HS-27A (cell line): ENCODE measurements at places on chromosomes 3 and 15.

DNA sequence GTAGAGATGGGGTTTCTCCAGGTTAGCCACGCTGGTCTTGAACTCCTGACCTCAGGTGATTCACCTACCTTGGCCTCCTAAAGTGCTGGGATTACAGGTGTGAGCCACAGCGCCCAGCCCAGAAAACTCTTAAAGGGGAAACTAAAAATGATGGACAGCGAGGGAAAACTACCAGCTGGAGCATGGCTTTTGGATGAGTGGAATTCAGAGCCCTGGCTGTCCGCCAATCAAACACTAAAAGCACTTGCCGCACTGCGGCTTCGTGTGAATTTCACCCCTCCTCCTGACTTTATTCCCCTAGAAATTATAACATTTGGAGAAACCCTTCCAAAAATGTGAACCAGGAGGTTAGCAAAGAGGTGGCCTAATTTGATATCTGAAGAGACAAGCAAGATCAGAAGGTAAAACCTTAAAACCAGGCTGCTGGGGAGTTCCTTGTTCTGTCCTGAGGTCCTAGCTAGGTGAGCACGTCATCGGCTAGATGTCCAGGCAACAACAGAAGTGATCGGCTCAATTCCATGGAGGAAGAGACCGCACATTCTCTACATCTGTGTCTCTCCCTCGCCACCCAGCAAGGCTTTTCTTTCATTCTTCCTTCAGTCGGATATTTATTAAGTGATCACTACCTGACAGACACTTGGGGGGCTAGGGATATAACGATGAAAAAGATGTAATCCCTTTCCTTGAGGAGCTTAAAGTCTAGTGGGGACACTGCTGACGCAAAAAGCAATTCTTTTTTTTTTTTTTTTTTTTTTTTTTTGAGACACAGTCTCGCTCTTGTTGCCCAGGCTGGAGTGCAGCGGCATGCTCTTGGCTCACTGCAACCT lies 1.7 kb downstream of the TM4SF19 start:
- DNase-seq = no peak

DNA sequence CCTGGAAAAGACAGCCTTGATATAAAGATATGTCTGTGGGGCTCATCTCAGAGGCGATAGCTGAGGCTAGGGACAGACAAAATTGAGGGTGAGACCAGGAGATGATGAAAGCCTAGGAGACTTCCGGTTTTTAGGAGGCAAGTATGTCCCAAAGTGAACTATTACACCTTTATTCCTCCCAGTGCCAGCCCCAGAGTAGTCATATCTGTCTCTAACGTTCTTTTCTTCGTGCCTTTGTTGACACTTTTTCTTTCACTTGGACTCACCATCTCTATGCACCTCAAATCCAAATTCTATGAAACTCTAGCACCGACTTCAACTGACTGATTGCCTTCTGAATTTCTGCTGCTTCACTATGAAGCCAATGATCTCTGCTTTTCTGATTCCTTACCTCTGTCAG lies 93.8 kb upstream of the RASGRP1 start:
- DNase-seq = no peak

DNA sequence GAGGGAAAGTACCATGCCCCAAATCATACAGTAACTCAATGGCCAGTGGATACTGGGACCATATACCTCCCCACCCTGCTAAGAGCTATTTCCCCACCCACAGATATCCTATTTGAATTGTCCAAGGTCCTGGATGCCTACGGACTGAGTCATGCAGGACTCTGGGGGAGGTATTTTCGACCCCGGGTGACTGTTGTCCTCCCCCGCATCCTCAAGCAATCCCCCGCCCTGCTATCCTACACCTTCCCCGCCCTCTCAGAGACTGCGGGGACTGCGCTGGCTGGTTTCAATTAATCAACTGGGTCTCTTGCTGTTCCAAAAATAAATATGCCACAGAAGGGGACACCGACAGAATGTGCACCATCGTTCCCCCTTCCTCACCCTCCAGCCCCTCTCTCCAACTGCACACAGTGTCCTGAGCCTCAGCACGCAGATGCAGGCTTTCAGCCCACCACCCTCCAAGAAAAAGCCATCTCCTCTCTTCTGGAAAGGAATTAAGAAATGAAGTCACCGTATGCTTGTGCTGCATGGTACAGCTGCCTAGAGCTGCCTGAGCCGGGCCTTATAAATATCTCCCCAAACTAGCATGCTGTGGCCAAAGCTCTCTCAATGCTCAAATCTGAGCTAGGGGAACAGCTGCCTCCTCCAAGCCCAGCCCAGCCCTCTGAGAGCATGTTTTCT lies 8.1 kb downstream of the CAV3 start:
- DNase-seq = peak; percentile 91

GRCh38 chr3:111737706-111738086 lies 121.4 kb upstream of the PHLDB2 start:
- DNase-seq = no peak

GRCh38 chr3:140924097-140924873 lies 17.4 kb upstream of the SLC25A36 start:
- no peak for DNase-seq

DNA sequence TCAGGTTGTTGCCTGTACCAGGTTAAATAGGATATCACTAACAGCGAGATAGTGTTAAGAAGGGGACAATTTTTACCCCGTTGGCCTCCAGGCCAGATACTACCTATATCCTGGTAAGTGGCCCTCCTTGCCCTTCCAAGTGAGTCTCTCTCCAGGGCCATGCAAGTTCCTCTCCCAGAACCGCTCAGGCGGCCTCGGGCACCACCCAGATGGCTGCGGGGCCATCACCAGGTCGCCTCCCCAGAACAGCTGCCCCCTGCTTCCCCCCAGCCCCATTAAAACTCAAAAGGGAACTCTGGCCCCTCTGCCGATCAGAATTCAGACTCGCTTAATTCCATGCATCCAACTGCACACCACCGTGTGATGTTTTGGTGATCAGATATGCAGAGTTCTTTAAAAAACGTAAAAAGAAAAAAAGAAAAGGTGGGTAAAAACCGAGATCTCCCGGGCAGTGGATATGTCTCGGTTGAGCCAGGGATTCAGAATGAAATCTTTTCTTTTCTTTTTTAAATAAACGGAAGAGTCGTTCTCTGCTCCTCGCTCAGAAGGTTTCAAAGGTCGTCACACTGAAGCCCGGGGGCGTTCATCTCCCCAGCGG lies 1.9 kb upstream of the TRIM71 start:
- DNase-seq = no peak

DNA sequence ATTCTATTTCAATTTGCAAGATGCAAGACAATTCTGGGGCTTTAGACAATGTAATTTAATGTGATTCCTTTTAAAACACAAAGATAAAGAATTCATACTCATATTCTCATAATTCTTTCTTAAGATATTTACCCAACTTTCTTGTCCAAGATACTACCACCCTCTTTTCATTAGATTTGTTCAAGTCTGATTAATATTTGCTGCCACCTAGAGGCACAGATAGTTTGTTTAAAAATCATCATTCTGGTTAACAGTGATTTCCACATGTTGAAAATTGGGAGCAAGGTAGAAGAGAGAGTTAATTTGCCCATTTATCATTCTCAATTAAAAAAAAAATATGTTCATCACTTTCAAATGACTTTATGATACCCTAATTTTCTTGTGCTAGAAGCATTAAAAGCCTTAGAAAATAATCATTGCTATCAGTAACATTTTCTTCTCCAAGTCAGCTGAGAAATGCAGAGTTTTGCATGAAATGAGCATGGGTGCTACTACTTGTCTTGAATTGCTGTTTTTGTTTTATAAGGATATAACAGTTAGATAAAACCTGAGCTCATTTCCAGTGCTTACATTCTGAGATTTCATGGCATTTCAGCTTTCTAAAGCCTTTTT lies 11.6 kb downstream of the TAMM41 start:
- no peak for DNase-seq

GRCh38 chr3:65265942-65266590 lies 578.3 kb upstream of the ADAMTS9 start:
- DNase-seq = no peak

DNA sequence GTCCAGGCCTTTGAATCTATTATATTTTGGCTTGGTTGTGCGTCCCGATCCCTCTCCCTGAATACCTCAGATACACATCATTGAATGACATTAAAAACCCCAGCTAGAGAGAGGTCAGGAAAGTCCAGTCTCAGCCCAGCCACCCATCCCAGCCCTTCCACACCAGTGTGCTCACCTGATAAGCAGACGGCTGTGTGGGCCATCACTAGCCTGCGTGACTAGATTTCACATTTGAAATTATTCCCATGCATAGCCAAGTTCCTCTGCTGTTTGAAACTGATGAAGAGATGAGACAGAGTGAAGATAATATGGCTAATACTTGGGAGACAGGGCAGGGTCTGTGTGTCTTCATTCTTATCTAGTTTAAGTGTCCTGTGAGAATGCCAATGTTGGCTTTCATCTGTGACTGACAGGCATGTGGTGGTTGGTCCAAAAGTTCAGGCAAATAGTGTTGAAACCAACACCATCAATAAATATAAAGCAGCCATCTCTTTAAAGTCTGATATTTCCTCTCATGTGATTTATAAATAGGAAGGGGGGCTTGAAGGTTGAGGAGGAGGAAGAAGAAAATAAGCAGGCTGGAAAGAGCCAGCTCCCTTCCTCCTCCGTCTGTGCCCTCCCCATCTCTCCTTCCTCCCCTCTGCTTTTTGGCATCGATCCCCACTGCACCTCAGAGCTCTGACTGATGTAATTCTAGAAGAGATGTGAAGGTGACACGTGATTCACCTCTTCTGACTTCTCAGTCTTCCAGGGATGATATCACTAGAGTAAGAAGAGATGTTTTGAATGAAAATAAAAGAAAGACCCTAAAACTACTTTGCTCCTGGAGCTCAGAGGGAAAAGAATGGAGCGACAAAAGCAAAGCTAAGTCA lies 5.1 kb downstream of the FAM43A start:
- DNase-seq = no peak

- no peak for DNase-seq
Observed at GRCh38 chr3:58353722-58354553, 21.2 kb downstream of the PXK start.

- no peak for DNase-seq
Observed at GRCh38 chr15:65048241-65048640, 3.1 kb downstream of the SLC51B start.

GRCh38 chr15:41850482-41851166 lies 12.0 kb downstream of the PLA2G4B start:
- DNase-seq = no peak

GRCh38 chr3:160394009-160394392 lies 5.0 kb downstream of the IFT80 start:
- no peak for DNase-seq

DNA sequence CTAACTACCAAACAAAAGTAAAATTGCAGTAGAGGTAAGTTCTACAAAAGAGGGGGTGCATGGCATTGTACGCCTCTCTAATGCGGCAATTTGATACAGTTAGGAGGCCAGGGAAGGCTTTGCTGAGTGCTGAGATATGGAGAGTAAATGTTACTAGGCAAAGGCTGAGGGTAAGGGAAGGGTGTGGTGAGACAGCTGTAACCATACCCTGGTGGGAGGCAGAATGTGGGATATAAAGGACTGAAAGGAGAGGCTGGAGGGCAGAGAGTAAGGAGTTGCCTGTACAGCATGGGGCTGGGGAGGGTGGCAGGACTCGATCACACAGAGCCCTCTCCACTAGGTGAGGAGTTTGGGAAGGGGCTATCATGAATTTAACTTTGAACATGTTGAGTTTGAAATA lies 106.3 kb downstream of the PDCD6IP start:
- DNase-seq = no peak

GRCh38 chr3:152978152-152978551 lies 143.2 kb downstream of the P2RY1 start:
- no peak for DNase-seq

DNA sequence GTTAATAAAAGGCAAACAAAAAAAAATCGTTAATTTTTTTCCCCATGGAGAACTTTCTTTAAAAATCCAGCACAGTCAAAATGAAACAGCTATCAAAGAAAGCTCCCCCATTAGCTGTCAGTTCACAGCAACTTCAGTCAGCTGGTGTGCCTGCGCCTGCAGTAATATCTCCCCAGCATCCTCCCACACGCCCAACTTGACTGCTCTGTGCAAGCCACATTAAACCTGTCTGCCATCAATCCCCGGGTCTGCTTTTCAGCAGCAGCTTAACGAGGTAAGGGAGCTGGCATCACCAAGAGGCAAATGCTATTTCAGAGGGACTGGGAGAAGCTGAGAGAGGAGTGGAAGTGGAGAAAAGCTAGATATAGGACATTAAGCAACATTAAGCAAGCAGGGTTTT lies 337.5 kb downstream of the GAP43 start:
- no peak for DNase-seq

DNA sequence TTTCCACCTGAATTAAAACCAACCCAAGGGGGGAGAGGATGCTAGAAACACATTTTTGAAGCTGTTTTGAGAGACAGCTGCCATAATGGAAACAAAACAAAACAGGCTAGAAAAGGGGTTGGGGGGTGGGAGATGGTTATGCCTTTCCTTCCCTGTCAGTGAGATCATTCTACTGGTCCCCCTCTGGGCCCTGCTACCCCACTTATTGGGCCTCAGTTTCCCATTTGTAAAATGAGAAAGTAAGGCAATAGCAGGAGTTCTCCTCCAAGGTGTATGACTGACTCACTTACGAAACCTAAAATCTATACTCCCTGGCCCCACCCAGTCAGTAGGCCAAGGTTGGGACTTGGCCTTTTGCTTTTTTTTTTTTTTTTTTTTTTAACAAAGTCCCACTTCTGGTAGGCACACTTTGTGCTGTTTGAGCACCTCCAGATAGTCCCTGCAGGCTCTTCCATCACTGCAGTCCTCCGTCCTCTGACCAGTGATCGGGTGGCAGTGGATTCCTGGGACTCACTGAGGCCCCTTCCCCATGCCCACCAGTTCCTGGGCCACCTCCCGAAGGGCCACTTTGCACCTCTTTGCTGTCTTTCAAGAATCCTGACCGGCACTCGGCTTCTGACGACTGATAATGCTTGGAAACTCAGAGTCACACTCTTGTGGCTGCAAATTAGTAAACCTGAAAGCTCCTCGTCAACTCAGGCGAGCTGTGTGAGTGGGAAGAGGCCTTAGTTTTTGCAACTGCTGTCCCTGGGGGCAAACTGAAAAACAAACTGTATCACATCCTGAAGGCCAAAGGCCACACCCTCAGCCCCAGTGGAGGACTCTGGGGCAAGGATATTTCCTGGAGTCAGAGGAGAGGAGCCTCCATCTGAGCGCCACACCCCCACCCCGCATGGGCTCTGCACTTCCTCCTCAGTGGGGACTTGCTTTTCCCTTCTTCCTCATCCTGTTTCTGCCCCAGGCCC lies 6.7 kb upstream of the PSTPIP1 start:
- no peak for DNase-seq

DNA sequence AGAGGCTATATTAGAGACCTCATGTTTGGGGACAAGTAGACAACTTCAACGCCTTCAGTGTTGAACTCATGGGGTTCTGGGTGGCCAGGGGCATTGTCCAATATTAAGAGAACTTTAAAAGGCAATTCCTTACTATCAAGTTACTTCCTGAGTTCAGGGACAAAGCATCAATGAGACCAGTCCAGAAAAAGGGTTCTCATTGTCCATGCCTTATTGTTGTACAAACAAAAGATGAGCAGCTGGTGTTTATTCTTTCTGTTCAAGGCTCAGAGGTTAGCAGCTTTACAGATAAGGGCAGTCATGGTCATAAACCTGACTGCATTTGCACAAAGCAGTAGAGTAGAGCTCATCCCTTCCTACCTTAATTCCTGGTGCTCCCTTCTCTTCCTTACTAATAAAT lies 18.5 kb upstream of the PDHB start:
- DNase-seq = no peak
